CD14-positive monocyte (primary cell): ENCODE measurements at places on chromosomes 12 and 14. TPM values are rescaled to one million over a fixed set of nuclear protein-coding genes. Genes with fewer than 3 reads are reported as not detected.
A peak's percentile ranks its signal among the peaks of the same experiment; 100 is the strongest.

DNA sequence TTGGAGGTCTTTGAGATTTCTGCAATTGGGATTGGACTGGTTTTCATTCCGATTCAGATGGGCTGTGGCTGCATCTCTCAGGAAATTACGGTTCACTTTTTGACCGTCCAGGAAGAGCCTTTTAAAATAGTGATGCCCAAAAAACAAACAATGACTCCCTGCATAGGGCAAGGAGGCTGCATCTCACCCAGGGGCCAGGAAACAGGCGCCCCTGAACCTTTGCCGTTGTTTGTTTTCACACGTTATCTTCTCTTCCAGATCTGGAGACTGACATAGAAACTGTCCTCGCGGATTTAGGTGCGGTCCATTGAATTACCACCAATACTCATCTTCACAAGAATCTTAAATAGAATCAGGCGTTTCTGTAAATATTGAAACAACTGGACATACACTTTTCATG is 66.0 kb downstream of the FLRT2 start:
- no peak for DNase-seq

GRCh38 chr12:117662220-117662619 is 300.8 kb upstream of the NOS1 start:
- DNase-seq: no peak

DNA sequence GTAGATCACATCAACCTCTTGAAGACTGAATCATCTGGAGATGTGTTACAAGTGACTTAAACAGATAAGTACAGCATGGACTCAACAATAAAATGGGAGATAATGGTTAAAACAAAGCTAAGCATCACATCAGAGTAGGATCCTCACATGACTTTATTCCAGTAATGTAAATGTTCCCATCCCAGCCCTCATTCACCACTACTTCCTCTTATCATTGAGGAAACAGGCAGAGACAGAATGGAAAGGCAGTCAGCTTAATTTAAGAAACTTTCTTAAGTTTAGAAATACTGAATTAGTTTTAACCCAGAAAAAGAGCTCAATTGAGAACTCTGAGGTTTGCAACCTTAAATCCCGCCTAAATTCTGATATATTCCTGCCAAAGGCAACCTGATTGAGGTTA is 1.2 kb upstream of the ALG10 start:
- peak; percentile 25 for DNase-seq

GRCh38 chr14:65038966-65039365 is 52.3 kb downstream of the FNTB start:
- no peak for DNase-seq

DNA sequence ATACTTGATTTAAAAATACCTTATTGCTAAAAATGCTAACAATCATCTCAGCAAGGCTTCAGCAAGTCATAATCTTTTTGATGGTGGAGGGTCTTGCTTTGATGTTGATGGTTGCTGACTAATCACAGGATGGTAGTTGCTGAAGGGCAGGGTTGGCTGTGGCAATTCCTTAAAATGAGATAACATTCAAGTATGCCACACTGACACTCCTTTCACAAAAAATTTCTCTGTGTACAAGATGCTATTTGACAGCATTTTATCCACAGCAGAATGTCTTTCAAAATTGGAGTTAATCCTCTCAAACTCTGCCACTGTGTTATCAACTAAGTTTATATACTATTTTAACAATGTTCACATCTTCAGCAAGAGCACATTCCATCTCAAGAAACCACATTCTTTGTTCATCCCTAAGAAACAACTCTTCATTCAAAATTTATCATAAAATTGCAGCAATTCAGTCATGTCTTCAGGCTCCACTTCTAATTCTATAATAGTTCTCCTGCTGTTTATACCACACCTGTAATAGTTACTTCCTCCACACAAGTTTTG is 16.1 kb downstream of the SCAF11 start:
- no peak for DNase-seq

DNA sequence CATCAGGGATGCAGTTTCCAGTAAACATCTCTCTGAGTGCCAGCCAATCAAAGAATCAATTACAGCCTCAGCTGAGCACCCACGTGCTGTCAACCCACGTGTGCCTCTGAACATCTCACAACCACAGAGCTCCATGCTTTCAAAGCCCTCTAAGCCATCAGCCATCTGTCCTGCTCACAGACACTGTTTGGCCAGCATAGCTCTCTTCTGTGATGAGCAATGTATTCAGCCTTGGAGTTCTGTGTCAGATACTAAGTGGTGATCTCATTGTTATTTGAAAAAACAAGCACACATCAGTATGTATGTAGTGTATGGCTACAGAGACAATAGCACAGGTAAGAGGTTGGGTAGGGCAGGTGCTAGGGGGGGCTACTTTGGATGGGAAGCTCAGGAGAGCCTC is 94.3 kb downstream of the RGS6 start:
- no peak for DNase-seq

- DNase-seq: peak; percentile 8
Observed at GRCh38 chr12:78146365-78146772, 315.7 kb downstream of the NAV3 start.

- no peak for DNase-seq
Observed at GRCh38 chr12:70795608-70796007, 124.9 kb downstream of the PTPRR start.

DNA sequence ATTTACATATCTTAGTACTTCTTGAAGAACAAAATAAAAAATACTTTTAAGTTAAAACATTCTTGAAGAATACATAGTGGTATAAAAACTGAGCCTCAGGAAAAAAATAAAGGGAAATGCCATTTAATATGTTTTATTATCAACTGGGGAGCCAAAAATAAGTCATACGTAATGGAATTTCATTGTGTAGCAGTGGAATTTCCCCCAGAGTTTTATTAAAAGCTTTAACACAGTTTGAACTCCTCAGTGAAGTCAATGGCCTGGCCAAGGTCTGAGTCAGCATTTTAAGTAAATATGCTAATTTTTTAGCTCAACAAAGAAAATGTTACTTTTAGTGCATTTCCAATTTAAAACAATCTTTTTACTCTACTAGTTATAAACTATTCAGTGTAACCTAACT is 350.1 kb upstream of the ATP2B1 start:
- no peak for DNase-seq

- peak; percentile 5 for DNase-seq
Observed at GRCh38 chr12:55142669-55143565, 16.7 kb downstream of the OR9K2 start.

DNA sequence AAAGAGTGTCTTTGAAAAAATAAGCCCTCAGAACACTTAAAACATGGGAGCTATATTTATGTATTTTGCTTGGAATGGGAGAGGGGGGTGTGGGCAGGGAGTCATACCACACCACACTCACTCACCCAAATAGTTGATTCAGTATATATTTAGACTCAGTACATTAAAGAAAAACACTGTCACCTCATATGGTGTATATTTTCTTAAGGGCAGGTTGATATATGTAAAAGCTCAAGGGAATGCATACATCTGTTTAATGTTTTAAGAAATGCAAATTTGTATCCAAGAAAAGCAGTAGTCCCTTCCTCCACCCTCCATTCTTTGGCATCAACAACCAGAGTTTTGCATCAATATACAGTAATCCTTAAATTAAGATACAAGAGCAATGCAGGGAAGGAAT is 1.4 kb downstream of the NFYB start:
- DNase-seq: no peak

The FMNL3 gene
- polyA plus RNA-seq: 1.5 TPM

The PIANP gene
- polyA plus RNA-seq: not detected

The ASB2 gene
- polyA plus RNA-seq: 1.4 TPM
